ENCODE measurements at places on chromosomes 11 and 22.
A peak's percentile ranks its signal among the peaks of the same experiment; 100 is the strongest.

- no peak overlapping the region for H3K4me3 ChIP-seq
- H3K36me3 ChIP-seq, result no peaks in the 10 kb centered on the region
- H3K4me1 ChIP-seq, result no peaks in the 10 kb centered on the region
- no peak overlapping the region for H3K27ac ChIP-seq
- no peak for DNase-seq
These were observed 156.8 kb downstream of the ST3GAL4 start for GRCh38 chr11:126512251-126512650.

DNA sequence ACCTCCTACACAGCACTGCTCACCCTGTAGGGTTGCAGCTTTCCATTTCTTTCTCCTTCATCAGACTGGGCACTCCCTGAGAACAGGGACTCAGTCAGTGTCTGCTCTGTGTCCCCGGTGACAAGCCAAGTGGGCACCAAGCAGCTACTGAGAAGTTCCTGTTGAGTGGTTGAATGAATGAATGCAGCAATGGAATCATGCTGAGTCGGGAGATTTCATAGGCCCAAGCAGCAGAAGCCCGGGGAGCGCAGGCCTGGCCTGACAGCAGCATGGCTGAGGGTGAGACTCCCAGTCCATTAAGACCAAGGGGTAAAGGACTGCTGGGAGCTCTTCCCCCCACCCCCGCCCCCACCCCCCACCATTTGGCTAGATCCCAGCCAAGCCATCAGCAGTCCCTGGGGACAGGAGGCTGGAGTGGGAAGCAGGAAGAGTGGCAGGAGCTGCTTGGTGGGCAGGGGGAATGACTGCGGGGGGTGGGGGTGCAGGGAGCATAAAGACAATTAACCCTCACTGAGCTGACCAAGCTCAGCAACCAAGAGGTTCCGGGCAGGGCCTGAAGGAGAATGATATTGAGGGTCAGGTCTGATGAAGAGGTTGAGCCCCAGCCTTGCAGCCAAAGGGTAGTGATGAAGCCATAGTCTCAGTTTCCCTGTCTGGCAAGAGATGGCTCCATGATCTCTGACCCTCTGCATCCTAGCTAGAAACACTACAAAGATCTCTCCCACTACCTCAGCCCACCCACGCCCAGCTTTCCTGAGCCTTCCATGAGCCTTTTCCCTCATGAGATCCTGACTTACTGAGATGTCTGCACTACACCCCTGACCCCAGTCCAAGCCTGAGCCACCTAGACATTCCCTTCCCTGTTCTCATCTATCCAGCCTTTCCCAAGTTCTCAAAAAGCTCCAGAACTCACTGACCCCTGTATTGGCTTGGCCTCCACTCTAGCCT lies 2.8 kb downstream of the PDE2A start:
- no peaks in the 10 kb centered on the region for H3K36me3 ChIP-seq
- no peak overlapping the region for H3K4me3 ChIP-seq
- peaks cover 49% of the 10 kb centered on the region for H3K27me3 ChIP-seq
- H3K4me1 ChIP-seq, result no peaks in the 10 kb centered on the region
- H3K27ac ChIP-seq, result no peak overlapping the region

DNA sequence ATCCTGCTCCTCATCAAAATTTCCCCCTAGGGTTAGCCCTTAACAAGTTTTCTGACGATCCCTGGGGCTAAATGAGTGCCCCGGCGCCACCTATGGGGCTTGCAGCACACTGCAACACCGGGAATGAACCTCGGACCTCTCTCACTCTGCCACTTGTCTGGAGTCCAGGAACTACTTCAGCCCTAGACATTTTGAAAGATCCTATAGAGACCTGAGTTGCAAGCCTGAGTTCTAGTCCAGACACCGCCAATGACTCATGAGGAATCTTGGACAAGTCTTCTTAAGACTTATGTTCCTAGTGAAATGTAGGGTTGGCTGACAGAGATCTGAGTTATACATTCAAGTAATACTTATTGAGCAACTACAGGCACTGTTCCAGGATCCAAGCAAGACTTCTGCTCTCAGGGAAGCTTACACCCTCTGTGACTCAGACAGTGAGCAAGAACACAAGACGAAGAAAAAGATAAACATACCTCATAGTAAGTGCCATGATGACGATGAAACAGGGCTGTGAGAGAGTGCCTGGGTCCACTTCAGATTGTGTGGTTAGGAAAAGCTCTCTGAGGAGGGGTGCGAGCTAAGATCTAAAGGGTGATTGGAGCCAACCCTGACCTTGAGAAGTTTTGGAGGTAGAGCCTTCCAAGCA lies 10.2 kb upstream of the STK33 start:
- peak overlapping the region; percentile 86 for H3K27ac ChIP-seq
- H3K4me3 ChIP-seq, result no peak overlapping the region

DNA sequence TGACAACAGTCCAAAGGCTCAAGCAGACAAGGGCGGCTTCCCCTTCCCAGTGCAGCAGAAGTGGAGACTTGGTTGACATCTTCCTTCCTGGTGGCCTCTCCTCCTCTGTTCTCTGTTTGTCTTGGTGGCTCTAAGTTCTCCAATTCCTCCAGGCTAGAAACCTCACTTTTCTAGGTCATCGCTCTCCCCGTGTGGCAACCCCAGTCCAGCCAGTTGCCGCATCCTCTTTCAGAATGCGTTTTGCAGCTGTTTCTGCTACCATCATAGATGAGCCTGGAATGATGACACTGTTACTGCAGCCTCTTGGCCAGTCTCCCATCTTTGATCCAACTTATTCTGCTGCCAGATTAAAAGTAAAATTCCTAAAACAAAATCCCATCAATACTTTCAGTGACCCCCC lies 201.5 kb downstream of the TRIM29 start:
- H3K36me3 ChIP-seq, result no peaks in the 10 kb centered on the region
- no peak overlapping the region for H3K4me3 ChIP-seq
- H3K4me1 ChIP-seq, result no peaks in the 10 kb centered on the region
- H3K27ac ChIP-seq, result no peak overlapping the region

- no peaks in the 10 kb centered on the region for H3K36me3 ChIP-seq
- no peaks in the 10 kb centered on the region for H3K4me1 ChIP-seq
- H3K4me3 ChIP-seq, result no peak overlapping the region
- no peak overlapping the region for H3K27ac ChIP-seq
- DNase-seq, result no peak
- no peaks in the 10 kb centered on the region for H3K27me3 ChIP-seq
These were observed 1.3 kb upstream of the INSC start for GRCh38 chr11:15113381-15113780.

DNA sequence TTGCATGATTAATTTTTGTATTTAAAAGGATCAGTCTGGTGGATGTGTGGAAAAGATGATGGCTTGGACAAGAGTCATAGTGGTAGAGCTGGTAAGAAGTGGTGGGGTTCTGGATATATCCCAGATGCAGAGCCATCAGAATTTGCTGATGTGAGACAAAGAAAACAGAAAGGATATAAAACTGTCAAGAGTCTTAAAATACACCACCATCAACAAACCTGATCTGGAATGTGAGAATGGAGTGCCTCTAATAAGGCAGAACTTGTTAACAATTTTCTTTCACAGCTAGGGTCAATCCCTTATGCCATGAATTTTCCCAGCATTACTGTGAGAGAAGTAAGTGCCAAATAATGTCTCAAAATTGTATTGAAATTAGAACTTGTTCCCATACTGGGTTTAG lies 215.4 kb downstream of the METTL15 start:
- H3K4me3 ChIP-seq, result no peak overlapping the region
- H3K36me3 ChIP-seq, result no peaks in the 10 kb centered on the region
- H3K27me3 ChIP-seq, result no peaks in the 10 kb centered on the region
- no peak overlapping the region for H3K27ac ChIP-seq
- H3K4me1 ChIP-seq, result no peaks in the 10 kb centered on the region
- DNase-seq, result no peak

GRCh38 chr11:64572143-64572542 lies 18.9 kb upstream of the SLC22A12 start:
- no peak overlapping the region for H3K27ac ChIP-seq
- peaks cover 4% of the 10 kb centered on the region for H3K27me3 ChIP-seq
- no peaks in the 10 kb centered on the region for H3K4me1 ChIP-seq
- no peak for DNase-seq

DNA sequence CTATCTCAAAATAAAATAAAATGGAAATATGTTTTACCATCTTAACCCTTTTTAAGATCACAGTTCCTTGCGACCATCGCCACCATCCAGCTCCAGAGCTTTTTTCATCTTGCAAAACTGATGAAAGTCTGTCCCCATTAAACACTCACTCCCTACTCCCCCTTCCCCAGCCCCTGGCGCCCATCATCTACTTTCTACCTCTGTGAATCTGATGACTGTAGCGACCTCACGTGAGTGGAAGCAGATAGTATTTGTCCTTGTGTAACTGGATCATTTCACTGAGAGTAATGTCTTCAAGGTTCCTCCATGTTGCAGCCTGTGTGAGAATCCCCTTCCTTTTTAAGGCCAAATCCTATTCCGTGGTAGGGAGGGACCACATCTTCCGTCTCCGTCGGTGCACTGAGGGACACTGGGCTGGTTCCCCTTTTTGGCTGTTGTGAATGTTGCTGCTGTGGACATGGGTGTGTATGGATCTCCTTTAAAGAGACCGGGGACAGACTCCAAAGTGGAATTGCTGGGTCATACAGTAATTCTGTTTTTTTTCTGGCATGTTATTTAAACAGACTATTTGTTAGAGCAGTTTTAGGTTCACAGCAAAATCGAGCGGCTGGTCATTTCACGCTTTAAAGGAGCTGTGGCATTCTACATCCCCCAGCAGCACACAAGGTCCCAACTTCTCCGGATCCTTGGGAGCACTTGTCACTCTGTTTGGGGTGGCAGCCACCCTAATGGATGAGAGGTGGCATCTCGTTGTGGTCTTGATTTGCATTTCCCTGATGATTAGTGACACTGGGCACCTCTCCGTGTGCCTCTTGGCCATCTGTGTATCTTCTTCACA lies 120.0 kb downstream of the KCNQ1 start:
- no peak for DNase-seq
- no peaks in the 10 kb centered on the region for H3K36me3 ChIP-seq
- no peaks in the 10 kb centered on the region for H3K27me3 ChIP-seq

DNA sequence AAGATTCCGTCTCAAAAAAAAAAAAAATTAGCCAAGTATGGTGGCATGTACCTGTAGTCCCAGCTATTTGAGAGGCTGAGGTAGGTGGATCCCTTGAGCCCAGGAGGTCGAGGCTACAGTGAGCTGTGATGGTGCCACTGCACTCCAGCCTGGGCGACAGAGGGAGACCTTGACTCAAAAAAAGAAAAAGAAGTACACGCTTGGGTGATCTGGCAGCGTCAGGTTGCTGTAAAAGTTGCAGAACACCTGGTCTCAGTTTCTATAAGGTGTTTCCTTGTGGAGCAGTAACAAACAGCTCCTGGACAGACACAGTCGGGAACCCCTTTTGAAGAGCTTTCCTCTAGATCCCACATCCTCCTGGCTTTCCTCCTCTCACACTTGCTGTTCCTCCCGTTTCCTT lies 45.8 kb downstream of the SCGB1A1 start:
- H3K4me3 ChIP-seq, result no peak overlapping the region
- H3K27me3 ChIP-seq, result no peaks in the 10 kb centered on the region

- no peak overlapping the region for H3K27ac ChIP-seq
- no peaks in the 10 kb centered on the region for H3K27me3 ChIP-seq
- DNase-seq, result peak; percentile 55
These were observed 4.8 kb downstream of the TRIM3 start for GRCh38 chr11:6468712-6469495.

- DNase-seq, result no peak
- no peaks in the 10 kb centered on the region for H3K4me1 ChIP-seq
- H3K27me3 ChIP-seq, result no peaks in the 10 kb centered on the region
- no peak overlapping the region for H3K4me3 ChIP-seq
- peaks cover 4% of the 10 kb centered on the region for H3K36me3 ChIP-seq
These were observed 8.7 kb downstream of the DRAP1 start for GRCh38 chr11:65927904-65928397.

DNA sequence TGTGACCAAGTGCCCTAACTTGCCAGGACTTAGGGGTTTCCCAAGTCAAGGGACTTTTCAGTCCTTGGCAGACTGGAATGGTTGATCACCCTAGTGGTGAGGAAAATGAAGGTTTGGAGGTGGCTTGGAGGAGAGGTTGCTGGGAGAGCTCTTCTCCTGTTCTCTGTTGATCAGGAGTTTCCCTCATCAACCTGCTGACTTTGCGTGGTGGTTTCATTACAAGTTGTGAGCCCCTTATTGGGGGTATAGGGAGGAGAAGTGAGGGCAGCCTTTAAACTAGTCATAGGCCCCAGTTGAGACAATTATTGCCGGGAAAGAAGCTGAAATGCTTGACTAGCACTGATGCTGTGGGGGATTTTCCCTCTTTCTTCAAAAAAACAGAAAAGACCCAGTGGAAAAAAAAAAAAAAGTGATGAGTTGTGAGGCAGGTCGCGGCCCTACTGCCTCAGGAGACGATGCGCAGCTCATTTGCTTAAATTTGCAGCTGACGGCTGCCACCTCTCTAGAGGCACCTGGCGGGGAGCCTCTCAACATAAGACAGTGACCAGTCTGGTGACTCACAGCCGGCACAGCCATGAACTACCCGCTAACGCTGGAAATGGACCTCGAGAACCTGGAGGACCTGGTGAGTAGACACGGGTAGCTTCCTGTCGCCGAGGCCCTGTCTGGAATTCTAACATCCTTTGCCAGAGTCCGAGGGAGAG lies at the start of gene CXCR5:
TSS of gene CXCR5 (plus strand) at position 525 of the 704 bp plus-strand sequence. CDS start at position 575, 50 bp downstream.
- H3K27me3 ChIP-seq, result peaks cover 3% of the 10 kb centered on the region
- no peak for DNase-seq
- peaks cover 9% of the 10 kb centered on the region for H3K4me1 ChIP-seq
- no peaks in the 10 kb centered on the region for H3K36me3 ChIP-seq
- H3K27ac ChIP-seq, result no peak within 1 kb of the TSS

- no peaks in the 10 kb centered on the region for H3K36me3 ChIP-seq
- no peaks in the 10 kb centered on the region for H3K4me1 ChIP-seq
- H3K4me3 ChIP-seq, result no peak overlapping the region
These were observed 1.5 kb upstream of the JAML start for GRCh38 chr11:118226296-118226695.

- no peaks in the 10 kb centered on the region for H3K4me1 ChIP-seq
- no peak overlapping the region for H3K4me3 ChIP-seq
- peak; percentile 57 for DNase-seq
- H3K36me3 ChIP-seq, result no peaks in the 10 kb centered on the region
- no peak overlapping the region for H3K27ac ChIP-seq
- peaks cover 8% of the 10 kb centered on the region for H3K27me3 ChIP-seq
These were observed 98.8 kb downstream of the MED15 start for GRCh38 chr22:20606041-20606783.

DNA sequence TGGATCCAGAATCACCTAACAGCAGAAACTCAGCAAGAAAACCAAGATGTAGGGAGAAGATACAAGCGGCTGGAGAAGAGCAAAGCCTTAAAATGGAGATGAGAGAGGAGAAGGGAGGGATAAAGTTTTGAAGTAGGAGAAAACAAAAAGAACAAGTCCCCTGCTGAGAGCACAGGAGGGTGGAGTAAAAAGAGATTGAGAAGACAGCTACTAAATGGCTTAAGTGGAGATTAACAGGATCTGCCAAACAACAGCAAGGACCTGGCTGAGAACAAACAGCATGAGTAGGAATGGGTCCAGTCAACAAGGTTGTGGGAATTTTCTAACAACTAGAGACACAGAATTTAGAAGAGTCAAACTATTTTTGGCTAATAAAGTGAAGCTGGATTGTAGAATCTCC lies 18.1 kb downstream of the BTG4 start:
- H3K27me3 ChIP-seq, result peaks cover 6% of the 10 kb centered on the region
- no peaks in the 10 kb centered on the region for H3K4me1 ChIP-seq
- no peak for DNase-seq
- H3K4me3 ChIP-seq, result no peak overlapping the region

- peak; percentile 50 for DNase-seq
- H3K27ac ChIP-seq, result no peak overlapping the region
- H3K4me1 ChIP-seq, result no peaks in the 10 kb centered on the region
- no peak overlapping the region for H3K4me3 ChIP-seq
- no peaks in the 10 kb centered on the region for H3K27me3 ChIP-seq
- no peaks in the 10 kb centered on the region for H3K36me3 ChIP-seq
These were observed 14.5 kb downstream of the PHF21A start for GRCh38 chr11:46106530-46107407.
